Type B pancreatic cell (in vitro differentiated cells): ENCODE measurements at places on chromosomes 5 and 9. TPM values are rescaled to one million over a fixed set of nuclear protein-coding genes. Genes with fewer than 3 reads are reported as not detected.

Gene EDIL3
- total RNA-seq: 15.4 and 19.1 TPM in 2 replicates

DNA sequence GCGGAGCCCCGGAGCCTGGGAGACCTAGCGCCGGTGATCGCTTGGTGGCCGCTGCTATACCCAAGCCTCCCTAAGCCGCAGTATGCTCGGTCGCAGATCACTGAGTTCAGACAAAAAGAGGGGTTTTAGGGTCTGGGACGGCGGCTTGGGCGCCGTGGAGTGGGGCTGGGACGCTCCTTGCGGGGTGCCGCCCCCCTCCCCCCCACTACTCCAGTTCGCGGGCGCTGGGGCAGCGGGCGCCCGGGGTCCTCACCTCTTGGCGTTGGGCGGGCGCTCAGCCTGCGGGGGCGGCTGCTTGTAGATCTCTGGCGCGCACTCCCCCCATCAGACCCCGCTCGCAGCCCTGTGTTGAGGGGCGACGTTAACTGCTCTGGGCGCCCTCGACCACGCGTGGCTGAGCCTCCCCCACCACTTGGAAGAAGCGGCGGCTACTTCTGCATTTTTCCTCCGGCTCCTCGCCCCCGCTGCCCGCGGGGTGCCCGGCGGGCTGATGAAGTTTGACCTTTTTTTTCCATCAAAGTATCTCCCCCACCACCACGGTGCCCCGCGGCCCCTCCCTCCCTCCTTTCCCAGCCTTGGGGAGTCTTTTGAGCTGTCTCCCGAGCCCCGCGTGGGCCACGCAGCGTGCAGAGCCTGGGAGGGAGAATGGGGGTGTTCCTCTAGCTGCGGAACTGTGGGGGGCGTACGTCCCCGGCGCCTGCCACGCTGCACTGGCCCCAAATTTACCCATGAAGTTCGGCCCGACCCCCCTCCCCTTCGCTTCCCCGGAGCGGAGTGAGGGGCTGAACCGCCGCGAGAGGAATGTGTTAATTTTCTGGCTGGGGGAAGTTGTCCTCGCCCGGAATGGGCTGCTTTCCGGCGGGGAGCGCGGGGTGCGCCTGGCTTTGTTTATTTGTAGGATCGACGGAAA, 1.2 kb downstream of the CXXC5 start:
- no peak for DNase-seq

Gene DCAF10
- total RNA-seq: 30.2 and 31.2 TPM in 2 replicates

Gene PCDHGA10
- total RNA-seq: 9.8 and 18.5 TPM in 2 replicates

DNA sequence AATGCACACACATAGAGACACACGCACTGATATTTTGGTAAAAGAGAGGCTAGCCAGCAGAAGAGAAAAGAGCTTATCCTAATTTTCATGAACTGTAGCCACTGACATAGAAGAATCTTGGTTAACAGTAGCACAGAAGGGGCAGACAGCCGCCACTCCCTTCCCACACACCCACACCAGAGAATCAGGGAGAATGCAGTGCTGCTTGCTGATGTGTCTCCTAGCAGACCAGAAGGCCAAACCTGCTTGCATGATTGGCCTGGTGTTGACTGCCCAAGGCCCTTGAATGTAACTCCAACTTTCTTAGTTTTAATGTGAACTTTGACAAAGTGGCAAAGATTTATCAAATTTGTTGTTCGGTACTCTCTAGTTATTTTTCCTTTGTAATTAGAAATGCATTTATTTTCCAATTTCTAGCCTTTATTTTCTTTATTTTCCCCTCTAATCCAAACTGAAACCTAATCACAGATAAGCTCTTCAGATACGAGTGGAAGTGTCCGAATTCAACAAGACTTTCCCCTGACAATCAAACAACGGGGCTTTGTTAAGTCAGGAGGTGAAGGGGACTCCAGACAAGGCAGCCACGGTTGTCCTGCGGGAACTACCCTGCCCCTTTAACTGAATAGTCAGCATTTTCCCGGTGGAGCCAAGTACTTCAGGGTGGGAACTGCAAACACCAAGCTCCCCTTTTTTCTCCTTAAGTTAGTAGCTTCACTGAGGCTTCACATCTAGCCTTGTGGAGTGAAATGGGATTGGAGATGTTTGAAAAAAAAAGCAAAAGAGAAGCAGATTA, 81.9 kb upstream of the CTSL start:
- no peak for DNase-seq

GRCh38 chr9:38641142-38641541, 20.7 kb upstream of the ANKRD18A start:
- no peak for DNase-seq

Gene TMEM215
- total RNA-seq: 0.27 TPM in 1 of 2 replicates, not detected in the other

DNA sequence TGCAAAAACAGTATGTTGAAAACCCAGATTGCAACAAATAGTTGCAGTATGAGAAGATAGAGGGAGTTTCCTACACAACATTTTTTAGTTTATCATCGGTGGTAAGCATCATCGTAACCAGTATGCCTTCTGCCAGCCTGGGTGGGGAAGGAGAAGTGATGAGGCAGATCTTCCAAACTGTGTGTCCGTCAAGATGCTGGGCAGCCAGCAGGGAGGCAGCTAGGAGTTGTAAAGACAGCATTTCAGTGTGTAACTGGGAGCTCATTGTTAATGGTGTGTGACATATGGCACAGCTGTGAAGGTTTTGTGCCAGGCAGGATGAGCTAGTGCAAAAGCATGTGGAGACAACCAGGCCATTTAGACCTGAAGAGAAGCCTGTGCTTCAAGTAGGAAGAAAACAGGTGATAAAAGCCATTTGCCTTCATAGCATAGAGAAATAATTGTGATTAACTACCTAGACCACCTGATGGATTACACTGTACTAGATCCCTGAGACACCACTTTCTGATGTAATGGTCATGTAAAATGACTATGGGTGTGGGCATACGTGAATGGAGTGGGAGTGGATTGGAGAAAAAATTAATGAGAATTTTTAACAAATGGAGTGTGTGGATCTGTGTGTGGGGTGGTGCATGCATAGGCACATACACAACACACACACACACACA, 347.0 kb upstream of the ADAMTSL1 start:
- DNase-seq: no peak

DNA sequence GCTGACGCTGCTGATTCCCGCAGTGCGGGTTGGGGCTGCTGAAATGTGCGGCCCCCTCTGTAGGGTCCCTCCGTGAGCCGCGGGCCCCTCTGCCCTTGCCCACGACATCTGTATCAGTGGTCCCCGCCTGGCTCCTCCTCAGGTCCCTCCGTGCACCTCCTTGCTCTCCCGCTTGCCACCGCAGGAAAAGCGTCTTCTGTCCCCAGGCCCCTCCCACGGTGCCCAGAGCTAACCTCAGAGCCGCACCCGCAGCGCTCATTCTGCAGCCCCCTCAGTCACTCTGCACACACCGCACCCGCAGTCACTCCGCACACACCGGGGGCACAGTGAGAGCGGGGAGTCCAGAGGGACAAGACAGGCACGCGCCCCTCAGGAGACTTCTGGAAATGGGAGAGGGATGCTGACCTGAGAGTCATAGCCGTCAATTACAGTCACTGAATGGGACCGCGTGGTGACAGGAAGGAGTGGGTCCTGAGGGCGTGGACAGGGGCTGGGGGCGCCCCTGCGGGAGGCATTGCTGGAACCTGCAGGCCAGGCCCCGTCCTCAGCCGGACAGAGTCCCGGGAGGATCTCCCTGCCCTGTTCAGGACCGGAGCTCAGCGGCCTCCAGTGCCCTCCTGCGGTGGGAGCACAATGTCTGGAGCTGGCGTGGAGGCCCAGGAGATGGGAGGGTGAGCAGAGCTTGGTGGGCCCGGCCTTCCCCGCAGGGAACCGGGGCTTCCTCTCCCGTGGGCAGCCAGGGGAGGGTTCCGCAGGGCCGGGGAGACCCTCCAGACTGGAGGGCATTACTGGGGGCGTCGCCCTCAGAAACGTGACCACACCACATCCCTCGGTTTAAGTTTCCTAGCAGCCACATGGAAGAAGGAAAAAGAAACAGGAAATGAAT, 66.1 kb upstream of the CTSL start:
- DNase-seq: no peak

Gene RECK
- 1.9 and 11.7 TPM in 2 replicates for total RNA-seq

- DNase-seq: no peak
Observed at GRCh38 chr5:157267761-157268480, 2.0 kb downstream of the CYFIP2 start.

Gene CEP120
- 16.4 and 26.9 TPM in 2 replicates for total RNA-seq

DNA sequence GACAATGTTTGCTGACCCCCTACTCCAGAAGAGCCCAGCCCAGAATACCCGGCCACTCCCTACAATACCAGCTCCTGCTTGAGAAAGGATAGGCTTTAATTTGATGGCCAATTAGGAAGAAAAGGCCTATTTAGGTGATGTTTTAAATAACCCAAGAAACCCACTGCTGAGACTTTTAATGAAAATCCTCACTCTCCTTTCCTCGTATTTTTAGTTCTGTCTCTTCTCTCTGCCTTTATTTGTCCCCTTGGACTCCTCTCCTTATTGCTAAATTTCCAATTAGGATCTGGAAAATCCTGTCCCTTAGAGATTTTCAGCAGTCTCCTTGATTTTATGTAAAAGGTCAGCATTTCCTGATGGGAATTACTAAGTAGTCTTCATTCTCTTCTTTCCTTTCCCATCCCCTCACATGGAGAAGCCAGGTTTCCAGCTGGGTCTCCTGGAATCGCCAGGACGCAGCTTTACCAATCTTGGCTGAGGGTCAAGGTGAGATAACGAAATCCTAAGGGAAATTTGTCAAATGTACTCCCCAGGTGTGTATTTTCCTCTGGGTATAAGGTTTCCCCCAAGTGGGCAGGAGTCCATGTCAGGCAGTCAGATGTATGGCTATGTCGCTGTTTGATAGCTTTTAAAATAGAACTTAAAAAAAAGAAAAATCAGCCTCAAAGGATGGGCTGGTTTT, 11.7 kb downstream of the STC2 start:
- DNase-seq: no peak

DNA sequence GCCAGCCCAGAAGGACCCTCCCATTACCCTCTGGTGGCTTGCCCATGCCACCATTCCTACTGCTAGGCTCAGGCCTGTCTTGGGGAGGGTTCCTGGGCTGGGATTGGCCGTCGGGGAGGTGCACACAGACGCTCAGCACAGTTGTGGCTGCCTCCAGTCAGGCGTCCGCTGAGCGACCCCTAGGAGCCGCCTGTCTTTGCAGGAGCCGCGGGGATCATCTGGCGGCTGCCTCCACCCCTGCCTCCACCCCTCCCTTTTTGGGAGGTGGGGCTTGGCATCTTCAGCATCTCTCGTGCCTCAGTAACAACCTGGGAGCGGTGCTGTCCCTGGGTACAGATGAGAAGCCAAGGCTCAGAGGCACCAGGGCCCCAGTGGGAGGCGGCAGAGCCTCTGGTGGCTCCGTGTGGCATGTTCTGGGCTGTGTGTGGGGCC, 39.6 kb downstream of the RXRA start:
- DNase-seq: no peak

Gene SEC61B
- total RNA-seq: 133 and 137 TPM in 2 replicates

DNA sequence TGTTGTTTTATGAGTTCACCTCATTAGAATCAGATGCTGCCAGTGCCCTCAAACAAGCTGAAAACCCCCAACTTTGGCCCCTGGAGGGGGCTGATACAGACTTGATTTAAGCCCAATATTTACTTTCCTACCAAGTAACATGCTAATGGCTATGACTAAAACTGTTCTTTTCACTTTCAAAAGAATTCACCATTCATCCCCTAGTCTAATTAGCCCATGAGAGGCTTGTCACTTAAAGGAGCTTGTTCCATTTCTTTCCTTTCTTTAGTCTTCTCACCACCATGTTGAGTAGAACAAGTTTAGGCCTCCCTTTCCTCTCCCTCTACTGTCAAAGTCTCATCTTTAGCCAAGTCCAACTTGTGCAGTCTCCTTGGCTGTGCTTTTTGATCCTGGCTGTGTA, 50.4 kb downstream of the EPB41L4B start:
- DNase-seq: no peak

DNA sequence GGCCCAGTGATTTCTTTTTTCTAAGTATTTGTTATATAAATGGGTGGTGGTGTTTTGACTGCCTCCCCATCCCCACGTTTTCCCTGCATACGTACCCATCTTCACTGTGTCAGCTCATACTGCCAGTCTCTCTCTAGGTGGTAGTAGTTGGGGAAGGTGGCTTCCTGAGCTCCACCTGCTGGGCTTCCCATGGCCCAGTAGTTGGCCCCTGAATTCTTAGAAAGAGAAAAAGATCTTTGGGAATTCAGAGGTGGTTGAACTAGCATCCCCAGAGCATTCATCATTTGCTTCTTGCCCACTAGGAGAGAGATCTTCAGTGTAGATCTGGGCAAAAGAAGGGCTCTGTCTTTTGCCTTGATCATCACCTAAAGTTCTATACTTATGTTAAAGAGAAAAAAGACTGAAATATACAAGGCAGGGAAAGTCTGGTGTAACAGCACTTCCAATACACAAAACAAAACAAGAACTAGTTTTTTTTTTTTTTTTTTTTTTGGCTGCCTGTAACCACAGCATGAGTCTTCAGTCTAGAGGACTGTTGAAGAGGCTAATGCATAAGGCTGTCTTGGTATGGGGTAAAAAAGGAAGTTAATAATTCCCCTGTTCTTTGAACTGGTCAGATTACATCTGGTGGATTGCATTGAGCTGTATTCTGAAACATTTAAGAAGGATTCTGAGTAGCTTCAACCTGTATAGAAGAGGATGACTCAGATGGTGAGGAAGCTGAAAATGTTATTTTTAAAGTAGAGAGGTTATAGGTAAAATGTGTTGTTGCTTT, 128.7 kb downstream of the ATG10 start:
- DNase-seq: no peak

Gene DNAJC21
- 46.6 and 53.2 TPM in 2 replicates for total RNA-seq

- no peak for DNase-seq
Observed at GRCh38 chr9:11457825-11458790, 845.3 kb upstream of the PTPRD start.

Gene ZNF366
- not detected in 2 replicates for total RNA-seq

GRCh38 chr5:97986069-97986468, 787.4 kb upstream of the RGMB start:
- no peak for DNase-seq

DNA sequence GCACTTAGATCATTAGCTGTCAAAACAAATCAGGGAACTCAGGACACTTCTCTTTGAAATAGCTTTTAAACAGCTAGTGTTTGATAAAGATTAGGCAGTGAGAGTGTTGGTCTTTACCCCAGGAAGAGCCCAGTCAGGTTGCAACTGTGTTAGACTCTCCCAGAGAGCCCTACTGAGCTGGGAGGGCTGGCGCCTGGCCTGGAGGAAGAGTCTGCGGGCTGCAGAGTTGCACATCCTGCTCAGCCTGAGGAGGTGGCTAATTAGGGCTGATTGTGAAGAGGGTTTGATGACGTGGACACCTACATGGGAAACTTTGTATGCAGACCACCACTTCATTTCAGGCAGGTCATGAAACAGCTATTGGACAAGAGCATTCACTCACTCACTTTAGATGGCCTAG, 112.0 kb downstream of the TMEM174 start:
- DNase-seq: no peak

Gene ELOVL7
- total RNA-seq: 10.3 and 24.3 TPM in 2 replicates

GRCh38 chr5:87340716-87341115, 72.0 kb downstream of the CCNH start:
- no peak for DNase-seq

GRCh38 chr5:90386099-90386710, 23.4 kb downstream of the CETN3 start:
- no peak for DNase-seq

Gene UBE2QL1
- 5.6 and 6.9 TPM in 2 replicates for total RNA-seq
